Fibroblast of upper back skin (primary cell): ENCODE measurements at places on chromosomes 3 and 15.

DNA sequence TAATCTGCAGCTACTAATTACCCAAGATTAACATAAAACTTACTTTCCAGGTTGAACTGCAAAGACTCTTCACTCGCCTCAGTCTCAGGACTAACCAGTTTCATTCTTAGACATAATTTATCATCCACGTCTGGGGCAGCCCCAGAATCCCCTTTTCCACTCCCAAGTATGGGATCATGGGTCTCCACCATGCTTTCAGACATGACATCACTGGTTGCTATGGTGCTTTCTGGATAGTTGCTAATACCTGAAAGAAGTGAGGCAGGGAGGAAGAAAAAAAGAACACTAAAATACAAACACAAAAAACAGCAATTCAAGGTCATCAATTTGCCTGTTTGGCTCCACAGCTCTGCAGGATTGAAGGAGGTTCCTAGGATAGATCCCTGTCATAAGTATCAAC is 46.6 kb downstream of the TP53BP1 start:
- DNase-seq: no peak

- DNase-seq: no peak
Observed at GRCh38 chr3:46408853-46409252, 1.8 kb downstream of the CCRL2 start.

DNA sequence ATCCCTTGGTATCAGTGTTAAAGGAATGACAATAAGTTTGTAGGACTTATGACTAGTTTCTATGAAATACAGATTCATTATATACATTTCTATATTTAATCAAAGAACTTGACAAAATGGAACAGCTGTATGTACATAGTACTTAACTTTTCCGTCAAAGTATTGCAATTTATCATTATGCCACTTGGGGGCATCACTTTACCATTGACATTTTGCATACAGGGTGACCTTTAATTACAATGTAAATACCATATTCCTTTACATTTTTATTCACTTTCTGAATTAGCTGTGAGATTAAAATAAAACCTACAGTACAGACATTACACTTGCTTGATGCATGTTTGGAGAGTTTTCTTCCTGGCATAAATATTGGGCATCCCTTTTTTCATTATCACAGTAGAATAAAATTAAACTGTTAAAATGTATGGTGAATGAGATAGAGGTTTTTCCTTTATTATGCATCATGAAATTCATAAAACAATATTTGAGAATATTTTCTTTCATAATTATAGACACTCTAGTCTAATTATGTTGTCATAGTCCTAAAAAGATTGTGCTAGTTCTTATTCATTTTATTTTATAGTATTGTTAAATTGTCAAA is 6.9 kb downstream of the NEK11 start:
- DNase-seq: peak; percentile 54

DNA sequence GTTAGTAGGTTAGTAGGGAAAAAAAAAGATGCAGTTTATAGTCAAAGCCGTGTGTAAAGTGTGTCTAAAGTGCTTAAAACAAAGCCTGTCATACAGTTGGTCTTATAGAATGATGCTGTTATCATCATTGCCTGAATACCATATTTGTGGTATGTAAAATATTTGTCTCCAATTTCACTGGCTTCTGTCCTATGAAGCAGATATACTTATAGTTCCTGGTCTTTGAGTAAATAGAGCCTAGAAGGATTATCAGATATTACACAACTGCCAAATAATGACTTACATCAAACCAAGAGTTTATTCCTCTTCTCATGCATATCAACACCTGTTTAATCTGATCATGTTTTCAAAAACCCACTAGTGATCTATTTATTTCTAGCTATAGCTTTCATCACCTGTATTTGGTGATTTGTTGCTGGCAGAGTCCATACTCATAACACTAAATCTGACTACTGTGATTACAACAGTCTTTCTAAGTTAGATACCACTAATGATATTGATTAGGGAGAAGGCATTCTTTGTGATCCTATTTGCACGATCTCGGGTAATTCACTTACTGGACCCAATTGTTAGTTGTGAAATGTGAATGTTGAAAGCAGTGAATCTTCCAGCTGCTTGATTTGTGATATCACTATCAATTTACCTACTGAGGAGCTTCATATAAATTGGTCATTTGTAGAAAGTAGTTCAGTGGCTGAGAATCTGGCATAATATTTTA is 413.7 kb downstream of the LPP start:
- DNase-seq: peak; percentile 66

GRCh38 chr15:47786371-47786770 is 69.1 kb downstream of the SEMA6D start:
- no peak for DNase-seq

GRCh38 chr3:14789640-14790285 is 29.0 kb upstream of the FGD5 start:
- no peak for DNase-seq

GRCh38 chr15:76252249-76252648 is 59.0 kb downstream of the ETFA start:
- DNase-seq: no peak

DNA sequence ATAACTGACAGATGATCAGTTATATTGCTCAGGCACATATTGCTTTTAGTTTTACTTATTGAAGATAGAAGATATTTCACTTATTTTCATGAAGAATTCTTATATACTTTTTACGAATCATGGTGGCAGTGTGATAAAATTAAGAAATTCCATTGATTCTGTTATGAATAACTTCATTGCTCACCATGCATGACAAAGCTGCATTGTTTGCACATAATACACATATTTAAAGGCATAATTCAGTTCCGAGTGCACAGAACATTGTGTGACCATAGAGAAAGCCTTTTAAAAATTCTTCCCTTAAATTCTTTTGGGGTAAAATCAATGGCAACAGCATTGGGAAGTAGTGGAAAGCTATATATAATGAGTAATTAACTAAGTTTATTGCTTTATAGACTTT is 82.5 kb upstream of the NAALADL2 start:
- DNase-seq: no peak

DNA sequence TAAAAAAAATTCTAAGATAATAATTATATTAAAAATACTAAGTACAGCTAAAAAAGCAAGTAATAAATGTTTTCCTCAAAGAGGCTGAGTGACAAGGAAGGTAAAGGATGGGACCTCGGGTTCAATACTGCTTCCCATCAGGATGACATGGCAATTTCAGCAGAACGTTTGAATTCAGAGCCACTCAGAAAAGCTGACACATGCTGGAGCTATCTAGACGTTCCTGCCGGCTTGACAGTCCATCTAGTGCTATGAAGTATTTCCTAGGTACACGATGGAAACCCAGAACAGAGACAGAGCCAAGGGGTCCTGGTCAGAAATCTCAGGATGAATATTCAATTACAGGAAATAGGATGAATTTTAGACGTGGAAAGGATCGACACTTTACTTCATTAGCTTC is 361.8 kb downstream of the FGF12 start:
- no peak for DNase-seq

DNA sequence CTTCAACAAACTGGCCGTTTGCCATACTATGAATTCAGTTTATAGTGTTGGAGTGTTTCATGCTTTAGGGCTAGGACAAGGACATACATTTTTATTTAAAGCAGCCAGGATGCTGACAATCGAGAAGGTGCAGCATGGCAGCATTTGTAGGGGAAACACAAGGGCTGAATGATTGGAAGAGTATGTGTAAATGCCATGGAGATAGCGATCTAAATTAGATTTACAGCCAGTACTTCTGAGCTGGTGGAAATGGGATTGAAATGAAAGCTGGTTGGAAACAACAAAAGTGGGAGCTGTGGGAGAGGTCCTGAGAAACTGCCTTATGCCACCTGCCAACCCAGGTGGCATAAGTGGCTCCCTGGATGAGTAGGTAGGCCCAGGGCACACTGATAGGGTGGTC is 209.9 kb upstream of the MRPL3 start:
- no peak for DNase-seq

- peak; percentile 79 for DNase-seq
Observed at GRCh38 chr15:33059184-33059583, 135.3 kb downstream of the FMN1 start.

DNA sequence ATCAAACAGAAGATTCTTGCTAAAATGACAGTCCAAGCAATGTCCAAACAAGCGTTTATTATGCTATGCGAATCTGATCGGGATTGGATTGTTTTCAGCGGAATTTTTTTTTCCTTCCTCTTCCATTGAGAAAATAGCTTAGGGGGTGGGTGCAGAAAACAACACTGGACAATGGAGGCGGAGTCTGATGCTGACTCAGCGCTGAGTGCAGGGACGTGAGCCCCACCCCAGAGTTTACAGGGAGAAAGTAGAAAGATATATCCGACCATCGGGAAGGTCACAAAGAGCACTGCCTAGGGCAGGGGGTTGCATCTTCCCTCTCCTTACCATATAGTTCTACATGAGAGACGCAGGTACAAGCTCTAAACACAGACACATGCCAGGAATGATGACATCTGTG is 117.0 kb downstream of the FOXP1 start:
- no peak for DNase-seq

DNA sequence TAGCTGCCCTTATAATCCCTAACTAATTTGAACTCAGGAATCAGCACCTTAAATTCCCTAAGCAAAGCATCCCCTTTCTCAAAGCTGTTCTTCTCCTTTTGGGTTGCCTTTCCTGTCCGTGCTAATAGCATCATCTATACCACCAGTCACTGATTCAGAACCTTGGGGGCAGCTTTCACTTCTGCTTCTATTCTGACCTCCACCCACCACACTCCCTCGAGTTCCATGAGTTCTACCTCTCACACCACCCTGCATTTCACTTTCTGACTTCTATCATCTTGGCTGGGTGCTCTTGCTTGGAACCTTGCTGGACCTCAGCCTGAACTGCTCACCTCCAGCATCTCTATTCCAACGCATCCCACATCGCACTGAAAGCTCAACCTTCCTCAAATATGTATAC is 55.4 kb upstream of the KCNMB2 start:
- DNase-seq: no peak

- no peak for DNase-seq
Observed at GRCh38 chr3:152902141-152902669, 67.3 kb downstream of the P2RY1 start.

- DNase-seq: no peak
Observed at GRCh38 chr3:42708611-42709151, 6.1 kb upstream of the HHATL start.

GRCh38 chr3:15633766-15634598 is 32.4 kb downstream of the BTD start:
- DNase-seq: no peak

- peak; percentile 32 for DNase-seq
Observed at GRCh38 chr3:133494469-133494868, 79.0 kb upstream of the CDV3 start.

DNA sequence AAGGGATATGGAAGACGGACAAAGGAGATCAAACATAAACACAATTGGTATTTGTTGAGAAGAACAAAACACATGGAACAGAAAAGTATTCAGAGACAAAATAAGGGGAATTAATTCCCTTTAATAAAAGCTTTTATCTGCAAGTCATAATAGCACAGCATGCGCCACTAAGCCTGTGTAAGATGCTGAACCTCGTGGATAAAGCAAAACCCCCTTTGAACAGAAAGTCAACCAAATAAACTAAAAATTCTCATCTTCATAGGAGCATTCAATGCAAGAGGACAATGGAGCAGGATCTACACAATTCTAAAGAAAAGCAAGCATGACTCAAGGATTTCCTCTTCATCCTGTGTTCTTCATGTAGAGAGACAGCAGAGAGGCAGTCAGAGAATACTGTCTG is 274.3 kb upstream of the GOLGA6L4 start:
- DNase-seq: no peak

GRCh38 chr3:184578822-184579221 is 17.2 kb downstream of the EPHB3 start:
- DNase-seq: no peak

DNA sequence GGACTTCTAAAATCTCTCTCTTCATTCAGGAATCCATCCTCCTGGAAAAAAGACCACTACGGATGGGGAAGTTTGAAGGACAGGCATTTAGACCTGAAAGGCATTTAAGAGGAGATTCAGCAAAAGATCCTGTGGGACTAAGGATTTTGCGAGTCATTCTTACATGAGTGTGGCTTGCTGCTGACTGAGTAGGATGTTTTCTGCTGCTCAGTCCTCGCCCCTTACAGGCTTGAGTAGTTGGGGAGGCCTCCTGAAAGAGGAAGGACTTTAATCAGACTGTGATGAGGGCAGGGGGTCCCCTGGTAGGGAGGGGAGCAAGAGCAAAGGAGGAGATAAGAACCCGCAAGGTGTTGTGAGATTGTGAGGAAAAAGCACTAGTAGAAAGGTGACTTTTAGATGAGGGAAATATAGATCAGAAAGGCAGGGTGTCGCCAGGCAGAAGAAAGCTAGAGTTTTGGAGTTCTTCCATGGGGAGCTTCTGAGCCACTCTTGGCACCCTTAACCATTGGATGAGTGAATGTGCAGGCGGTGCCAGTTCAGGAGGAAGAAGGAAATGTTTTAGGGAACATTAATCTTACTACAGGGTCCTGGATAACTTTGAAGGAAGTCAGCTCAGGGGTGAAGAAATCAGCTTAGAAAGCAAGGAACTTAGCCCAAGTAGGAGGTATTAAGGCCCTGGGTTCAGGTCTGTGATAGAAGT is 171.1 kb downstream of the RORA start:
- peak; percentile 24 for DNase-seq

DNA sequence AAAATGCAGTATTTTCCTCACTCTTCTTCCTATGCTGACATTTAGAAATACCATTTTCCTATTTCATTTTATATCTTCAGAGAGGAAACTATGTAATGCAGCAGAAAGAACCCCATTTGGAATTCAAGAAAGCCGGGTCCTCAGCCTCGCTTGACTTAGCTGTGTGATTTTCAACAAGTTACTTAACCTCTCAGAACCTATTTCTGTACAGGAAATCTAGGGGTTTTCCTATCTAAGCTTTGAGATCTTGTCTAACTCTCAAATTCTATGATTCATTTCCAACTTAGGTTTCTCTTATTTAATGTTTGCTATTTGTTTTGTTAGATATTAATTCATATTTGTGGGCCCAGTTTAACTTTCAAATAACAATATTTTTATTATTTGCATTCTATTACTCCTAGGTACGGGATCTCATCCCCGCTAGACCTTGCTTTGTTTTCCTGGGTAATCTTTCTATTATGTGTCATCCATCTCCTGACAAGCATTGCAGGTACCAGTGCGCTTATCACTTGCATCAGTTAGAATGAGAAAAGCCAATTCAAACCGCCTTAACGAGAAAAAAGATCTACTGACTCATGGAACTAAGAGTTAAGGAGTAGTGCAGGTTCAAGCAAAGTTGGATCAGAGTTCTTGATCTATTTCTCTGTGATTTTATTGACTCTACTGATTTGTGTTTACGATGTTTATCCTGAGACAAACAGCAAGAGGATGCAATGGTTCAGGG is 70.6 kb upstream of the BHLHE40 start:
- no peak for DNase-seq

DNA sequence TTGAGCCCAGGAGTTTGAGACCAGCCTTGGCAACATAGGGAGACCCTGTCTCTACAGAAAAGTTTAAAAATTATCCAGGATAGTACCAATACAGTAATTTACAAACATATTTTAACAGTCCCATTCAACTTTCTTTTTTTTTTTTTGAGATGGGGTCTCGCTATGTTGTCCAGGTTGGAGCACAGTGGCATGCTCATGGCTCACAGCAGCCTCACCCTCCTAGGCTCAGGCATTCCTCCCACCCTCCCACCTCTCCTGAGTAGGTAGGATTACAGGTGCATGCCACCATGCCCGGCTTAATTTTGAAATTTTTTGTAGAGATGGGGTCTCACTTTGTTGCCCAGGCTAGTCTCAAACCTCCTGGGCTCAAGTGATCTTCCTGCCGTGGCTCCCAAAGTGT is 12.5 kb upstream of the MAP6D1 start:
- no peak for DNase-seq

- DNase-seq: no peak
Observed at GRCh38 chr3:50532062-50532705, 28.8 kb upstream of the CACNA2D2 start.
